ENCODE measurements at places on chromosomes 3 and 15.

GRCh38 chr15:89329329-89330084 lies 5.1 kb downstream of the POLG start:
- DNase-seq = no peak

GRCh38 chr3:146577662-146578061 lies 27.5 kb downstream of the PLSCR5 start:
- peak; percentile 82 for DNase-seq

- no peak for DNase-seq
Observed at GRCh38 chr3:43951813-43952212, 261.1 kb downstream of the ABHD5 start.

GRCh38 chr3:99686955-99687612 lies 48.7 kb downstream of the COL8A1 start:
- DNase-seq = peak; percentile 62

DNA sequence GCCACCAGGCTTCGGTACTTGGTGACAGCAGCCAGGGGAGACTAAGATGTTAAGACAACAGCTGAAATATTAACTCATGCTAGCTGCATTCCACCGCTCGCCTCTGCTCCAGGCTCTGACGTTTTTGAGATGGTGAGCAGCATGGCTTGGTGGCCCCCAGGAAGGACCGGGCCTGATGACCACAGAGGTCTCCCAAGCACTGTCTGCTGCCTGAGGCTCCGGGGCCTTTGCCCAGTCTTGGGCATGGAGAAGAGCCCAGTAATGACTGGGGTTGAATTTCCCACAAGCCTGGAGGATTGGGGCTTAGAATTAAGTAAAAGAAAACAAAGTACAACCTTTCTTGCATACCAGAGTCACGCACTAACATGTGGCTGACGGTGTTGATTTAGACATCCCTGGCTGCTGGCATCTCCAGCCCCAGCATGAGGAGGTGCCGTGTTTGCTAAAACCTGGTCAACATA lies 243.6 kb upstream of the LYSMD4 start:
- DNase-seq = no peak
